ENCODE measurements at places on chromosomes 5 and 9. TPM values are rescaled to one million over a fixed set of nuclear protein-coding genes. Genes with fewer than 3 reads are reported as not detected.

The IL13 gene
- not detected for polyA plus RNA-seq

The CD72 gene
- 1.1 TPM for polyA plus RNA-seq

The PRLR gene
- polyA plus RNA-seq, result 24.7 TPM

DNA sequence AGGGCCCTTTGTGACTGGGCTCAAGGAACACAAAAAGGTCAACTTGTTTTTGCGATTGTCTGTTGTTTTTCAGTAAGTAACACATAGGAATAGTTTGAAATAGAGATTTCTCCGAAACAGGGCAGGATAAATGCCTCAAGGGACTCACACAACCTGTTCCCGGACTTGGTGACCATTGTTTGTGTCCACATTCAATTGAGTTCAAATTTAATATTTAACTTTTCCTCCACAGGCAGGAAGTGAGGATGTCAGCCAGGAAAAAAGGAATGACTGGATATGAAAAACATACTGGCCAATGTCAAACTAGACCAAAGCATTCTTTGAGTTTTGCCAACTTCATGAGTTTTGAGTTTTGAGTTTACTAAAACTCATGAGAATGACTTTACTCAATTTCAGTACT, 72.7 kb downstream of the SPATA31C2 start:
- DNase-seq, result no peak

- DNase-seq, result no peak
Observed at GRCh38 chr5:72301557-72301956, 18.5 kb downstream of the MRPS27 start.
